CD8-positive, alpha-beta memory T cell (primary cell): ENCODE measurements at places on chromosomes 4 and X. TPM values are rescaled to one million over a fixed set of nuclear protein-coding genes. Genes with fewer than 3 reads are reported as not detected.

Gene NDUFC1
- total RNA-seq, result 49.6 TPM

GRCh38 chr4:37917388-37917787 lies 26.5 kb downstream of the TBC1D1 start:
- no peak for DNase-seq

GRCh38 chr4:41881981-41882624 lies 53.1 kb upstream of the TMEM33 start:
- DNase-seq, result no peak

Gene SHISA3
- 0.11 TPM for total RNA-seq

DNA sequence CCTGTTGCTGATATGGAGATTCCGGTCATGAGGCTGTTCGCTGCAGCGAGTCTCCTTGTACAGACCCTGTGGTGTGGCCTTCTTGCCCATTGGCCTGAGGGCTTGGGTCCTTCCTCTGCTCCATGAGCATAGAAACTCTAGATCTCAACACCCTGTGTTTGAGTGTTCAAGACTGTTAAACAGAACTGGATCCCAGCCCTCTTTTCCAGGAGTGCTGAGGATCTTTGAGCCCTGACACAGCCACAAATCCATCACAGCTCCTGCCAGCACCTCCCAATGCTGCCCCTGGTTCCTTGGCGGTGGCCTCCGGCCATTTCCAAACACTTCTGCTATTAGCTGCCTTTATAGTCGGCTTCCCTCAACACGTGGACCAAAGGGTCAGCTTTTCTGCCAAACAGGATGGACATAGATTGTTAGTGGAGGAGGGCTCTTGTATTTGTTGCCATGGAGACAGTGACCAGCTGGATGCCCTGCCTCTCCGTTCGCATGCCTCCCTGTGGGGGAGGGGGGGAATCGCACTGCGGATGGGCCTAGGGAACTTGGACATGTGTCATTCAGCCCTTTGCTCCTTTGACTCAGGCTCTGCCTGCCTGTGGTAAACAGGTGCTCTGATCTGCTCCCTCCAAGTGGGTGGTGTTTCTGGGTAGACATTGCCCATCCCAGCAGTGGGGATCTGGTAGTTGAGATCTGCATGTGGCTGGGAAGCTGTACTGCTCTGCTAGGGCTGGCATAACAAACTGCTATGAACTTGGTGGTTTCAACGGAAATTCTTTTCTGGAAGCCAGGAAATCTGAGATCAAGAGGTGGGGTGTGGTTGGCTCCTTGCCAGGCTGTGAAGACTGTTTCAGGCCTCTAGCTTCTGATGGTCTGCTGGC lies 6.9 kb upstream of the WDR1 start:
- no peak for DNase-seq

- DNase-seq, result no peak
These were observed 5.4 kb downstream of the RAB28 start for GRCh38 chr4:13478707-13479106.

GRCh38 chr4:165328101-165328425 lies 594 bp downstream of the MSMO1 start:
- no peak for DNase-seq

GRCh38 chr4:165612936-165613335 lies 234.1 kb downstream of the CPE start:
- DNase-seq, result no peak

DNA sequence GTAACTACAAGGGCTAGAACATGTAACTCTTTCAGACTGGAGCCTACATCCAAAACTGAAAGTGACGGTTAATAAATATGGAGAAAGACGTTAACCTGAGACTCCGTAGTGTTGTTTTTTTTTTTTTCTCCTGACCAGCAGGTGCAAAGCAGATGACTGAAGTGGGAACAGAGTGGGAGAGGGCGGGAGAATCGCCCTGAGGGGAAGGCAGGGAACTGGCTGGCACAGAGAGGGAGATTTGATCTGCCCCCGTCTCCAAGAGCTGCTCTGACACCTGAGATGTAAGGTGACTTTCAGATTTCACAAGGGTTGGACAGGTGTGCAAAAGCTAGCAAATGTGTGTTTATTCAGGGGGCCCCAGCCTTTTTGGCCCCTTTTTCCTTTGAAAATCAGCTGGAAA lies 180.2 kb downstream of the PALLD start:
- no peak for DNase-seq

DNA sequence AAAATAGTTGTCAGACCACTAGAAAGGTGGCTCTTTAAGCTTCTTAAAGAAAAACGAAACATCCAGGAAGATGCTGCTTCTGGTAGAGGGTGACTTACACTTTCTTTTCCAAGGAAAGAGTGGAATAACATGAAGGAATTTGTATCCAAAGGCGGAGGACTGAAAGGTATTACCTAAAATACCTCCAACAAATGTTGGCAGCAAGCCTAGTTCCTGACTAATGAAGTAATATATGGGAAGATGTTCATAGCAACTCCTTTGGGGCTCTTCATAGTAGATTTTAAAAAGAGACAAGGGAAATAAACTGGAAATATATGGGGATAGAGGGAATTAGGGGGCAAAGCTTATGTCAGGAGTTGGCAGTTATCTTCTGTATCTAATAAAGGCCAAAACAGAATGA lies 116.2 kb downstream of the AASDH start:
- no peak for DNase-seq

Gene ASB5
- total RNA-seq, result not detected

Gene CT45A5
- not detected for total RNA-seq

GRCh38 chrX:70247252-70247651 lies 12.8 kb downstream of the P2RY4 start:
- DNase-seq, result no peak

Gene C4orf36
- not detected for total RNA-seq

DNA sequence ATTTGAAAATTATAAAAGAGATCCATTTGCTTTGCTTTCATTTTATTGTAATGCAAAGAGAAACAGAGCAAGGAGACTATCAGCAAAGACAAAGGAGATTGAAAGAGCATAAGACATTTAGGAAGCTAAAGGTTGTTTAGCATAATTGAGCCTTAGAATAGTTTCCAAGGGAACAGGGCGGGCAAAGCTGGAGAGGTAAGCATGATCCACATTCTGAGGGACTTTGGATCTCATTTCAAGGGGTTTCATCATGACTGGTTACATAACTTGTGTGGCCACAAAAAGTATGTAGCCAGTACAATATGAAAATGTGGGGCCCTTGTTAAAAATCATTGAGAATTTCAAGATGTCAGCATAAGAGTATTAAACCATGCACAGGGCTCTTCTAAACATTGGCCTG lies 406.5 kb downstream of the RPA4 start:
- no peak for DNase-seq

GRCh38 chr4:62394766-62395165 lies 1194.6 kb downstream of the ADGRL3 start:
- DNase-seq, result no peak

Gene MMRN1
- not detected for total RNA-seq

GRCh38 chrX:65644621-65645289 lies 22.7 kb upstream of the MSN start:
- DNase-seq, result no peak

DNA sequence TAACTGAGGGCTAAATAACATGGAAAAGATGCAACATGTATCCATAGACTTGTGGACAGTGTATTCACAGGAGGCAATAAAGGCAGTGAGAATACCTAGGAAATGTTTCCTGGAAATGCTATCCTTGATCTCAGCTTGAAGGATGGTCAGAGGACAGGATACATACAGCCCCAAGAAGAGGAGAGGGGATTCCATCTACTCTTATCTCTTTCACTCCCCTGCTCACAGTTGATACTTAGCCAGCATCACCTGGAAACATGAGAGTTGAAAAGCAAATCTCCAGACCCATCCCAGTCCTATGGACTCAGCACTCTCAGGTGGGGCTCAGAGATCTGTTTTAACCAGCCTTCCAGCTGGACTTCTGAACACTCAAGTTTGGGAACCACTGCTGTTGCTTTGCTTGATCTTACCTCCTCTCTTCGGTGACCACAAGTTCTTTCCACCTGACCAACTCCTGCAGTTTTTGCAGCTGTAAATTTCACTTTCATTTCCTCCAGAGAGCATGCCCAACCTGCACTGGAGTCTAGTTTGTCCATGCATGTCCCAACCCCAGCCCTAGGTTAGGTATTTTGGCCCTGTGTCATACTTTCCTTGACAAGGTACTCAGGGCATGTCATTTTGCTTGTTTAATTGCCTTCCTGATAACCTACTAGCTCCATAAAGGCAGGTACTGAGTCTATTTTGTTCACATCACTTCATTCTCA lies 10.4 kb downstream of the RELL1 start:
- no peak for DNase-seq

Gene NMU
- not detected for total RNA-seq

DNA sequence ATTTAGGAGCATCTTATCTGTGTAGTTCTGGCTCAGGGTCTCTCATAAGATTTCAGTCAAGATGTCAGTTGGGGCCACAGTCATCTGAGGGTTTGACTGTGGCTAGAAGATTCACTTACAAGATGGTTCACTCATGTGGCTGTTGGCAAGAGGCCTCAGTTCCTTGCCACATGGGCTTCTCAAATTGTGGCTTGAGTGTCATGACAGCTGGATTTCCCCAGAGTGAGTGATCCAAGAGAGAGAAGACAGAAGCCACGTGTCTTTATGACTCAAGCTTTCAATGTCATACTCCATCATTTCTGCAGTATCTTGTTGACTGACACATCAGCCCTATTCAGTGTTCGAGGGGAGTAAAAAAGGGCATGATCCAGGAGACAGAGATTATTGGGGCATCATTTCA lies 131.3 kb upstream of the AP1S2 start:
- no peak for DNase-seq

DNA sequence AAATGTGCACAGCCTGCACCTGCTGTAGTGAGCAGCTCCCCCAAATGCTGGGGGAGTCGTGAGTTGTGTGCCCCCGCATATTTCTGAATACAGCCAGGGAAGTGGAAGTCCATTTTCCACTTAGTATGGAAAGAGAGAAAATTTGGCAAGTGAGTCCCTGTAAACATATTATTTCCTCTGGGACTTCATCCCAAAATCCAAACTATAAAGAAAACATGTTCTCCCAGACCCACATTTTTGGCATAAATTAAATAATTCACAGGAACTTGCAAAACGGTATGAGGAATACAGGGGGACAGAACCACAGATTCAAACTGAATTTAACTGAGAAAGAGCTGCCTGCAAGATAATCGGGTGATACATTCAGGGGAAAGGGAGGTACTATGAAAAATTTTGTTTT lies 107.2 kb downstream of the GPR143 start:
- DNase-seq, result no peak

Gene AWAT2
- total RNA-seq, result not detected

- no peak for DNase-seq
These were observed 21.8 kb upstream of the P2RY10 start for GRCh38 chrX:78923198-78924015.

DNA sequence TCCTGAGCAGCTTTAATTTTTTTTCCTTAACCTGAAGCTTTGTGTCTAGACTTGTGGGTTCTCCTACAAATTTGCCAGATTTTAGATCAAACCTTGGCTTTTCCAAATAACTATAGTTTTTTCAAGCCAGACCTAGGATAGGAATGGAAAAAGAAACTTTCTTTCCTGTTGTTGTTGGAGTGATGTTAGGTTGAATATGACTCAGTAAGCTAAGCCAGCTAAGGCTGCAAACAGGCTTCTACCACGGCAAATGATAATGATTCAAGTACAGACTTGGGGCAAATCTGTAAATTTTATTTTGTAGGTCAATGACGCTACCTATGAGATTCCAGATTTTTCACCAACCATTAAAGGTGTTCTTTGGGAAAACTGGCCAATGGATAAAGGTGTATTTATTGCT lies 45.6 kb downstream of the WDR19 start:
- DNase-seq, result no peak

DNA sequence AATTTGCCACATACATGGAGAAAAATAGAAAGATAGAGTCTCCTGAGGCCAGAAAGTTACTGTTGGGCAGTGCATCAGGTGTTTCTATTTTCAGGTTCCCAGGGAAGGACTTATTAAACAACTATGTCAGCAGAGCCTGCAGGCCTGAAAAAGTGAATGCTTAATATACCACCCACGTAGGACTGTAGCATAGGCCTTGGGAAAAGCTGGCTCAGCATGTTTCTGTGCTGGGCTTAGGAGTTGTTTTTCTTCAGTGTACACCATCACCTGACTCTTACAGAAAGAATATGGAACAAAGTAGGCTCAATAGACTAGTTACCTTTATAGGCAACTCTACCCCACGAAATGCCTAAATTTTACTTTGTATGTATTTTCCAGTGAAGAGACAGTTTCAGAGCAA lies 1385.9 kb downstream of the FAM133A start:
- no peak for DNase-seq

GRCh38 chrX:39310891-39311290 lies 509.6 kb downstream of the MID1IP1 start:
- DNase-seq, result no peak

GRCh38 chr4:186920483-186920882 lies 196.8 kb upstream of the FAT1 start:
- DNase-seq, result no peak

DNA sequence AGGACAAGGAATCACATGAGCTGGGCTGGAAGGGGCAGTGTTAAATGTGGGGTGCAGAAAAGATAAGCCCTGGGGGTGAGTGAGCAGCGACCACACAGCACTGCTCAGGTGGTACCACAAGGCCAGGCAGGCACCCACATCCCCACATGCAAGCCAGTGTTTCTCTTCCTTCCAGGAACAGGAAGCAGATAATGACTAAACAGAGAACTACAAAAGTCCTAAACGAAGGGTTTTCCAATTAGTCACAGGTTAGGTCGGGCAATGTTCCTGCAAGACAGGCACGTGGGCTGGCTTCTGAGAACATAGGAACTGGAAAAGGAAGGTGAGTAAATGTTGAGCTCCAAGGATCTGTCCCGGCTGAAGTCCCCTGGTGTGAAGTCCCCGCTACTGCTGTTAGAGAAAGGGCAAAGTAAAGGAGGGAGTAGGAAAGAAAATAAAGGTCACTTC lies 19.5 kb downstream of the RELL1 start:
- DNase-seq, result no peak

DNA sequence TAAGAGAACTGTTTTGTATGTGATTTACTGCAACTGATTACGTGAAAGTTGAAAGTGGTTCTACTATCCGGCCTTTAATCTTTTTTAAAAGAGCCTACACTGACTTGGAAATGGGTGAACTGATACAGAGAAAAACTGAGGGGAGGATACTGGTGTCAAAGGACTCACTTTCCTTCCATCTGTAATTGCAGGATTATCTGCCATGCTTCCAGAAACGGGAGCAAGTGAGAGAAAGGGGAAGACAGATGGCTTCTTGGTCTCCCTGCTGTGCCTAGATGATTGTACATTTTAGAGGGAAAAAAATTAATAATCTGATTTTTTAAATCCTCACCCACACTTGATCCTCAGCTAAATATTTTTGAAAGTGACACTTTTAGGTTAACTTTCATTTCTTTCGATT lies 88.3 kb upstream of the GRID2 start:
- DNase-seq, result no peak
